ENCODE measurements at places on chromosomes 11 and 22.

GRCh38 chr11:96413408-96413807 lies 23.6 kb downstream of the JRKL start:
- no peak overlapping the region for H3K27ac ChIP-seq
- H3K4me3 ChIP-seq, result no peak overlapping the region
- DNase-seq, result no peak
- no peaks in the 10 kb centered on the region for H3K36me3 ChIP-seq
- H3K4me1 ChIP-seq, result no peaks in the 10 kb centered on the region

- DNase-seq, result no peak
- H3K4me1 ChIP-seq, result peaks cover 26% of the 10 kb centered on the region
- no peaks in the 10 kb centered on the region for H3K36me3 ChIP-seq
- H3K4me3 ChIP-seq, result no peak overlapping the region
These were observed 29.6 kb downstream of the C22orf31 start for GRCh38 chr22:29032014-29032475.

GRCh38 chr11:129418039-129418438 lies 42.4 kb downstream of the BARX2 start:
- no peaks in the 10 kb centered on the region for H3K27me3 ChIP-seq
- H3K36me3 ChIP-seq, result no peaks in the 10 kb centered on the region
- H3K27ac ChIP-seq, result no peak overlapping the region
- DNase-seq, result no peak
- H3K4me1 ChIP-seq, result no peaks in the 10 kb centered on the region

- DNase-seq, result no peak
- H3K4me1 ChIP-seq, result peaks cover 32% of the 10 kb centered on the region
- H3K27ac ChIP-seq, result peak overlapping the region; percentile 5
- no peaks in the 10 kb centered on the region for H3K36me3 ChIP-seq
These were observed 159.7 kb downstream of the DBX1 start for GRCh38 chr11:20000351-20001134.

GRCh38 chr11:64561984-64562722 lies 28.9 kb upstream of the SLC22A12 start:
- H3K4me1 ChIP-seq, result no peaks in the 10 kb centered on the region
- H3K36me3 ChIP-seq, result no peaks in the 10 kb centered on the region
- no peak for DNase-seq

GRCh38 chr11:107041088-107041444 lies 22.8 kb upstream of the GUCY1A2 start:
- H3K4me1 ChIP-seq, result no peaks in the 10 kb centered on the region
- no peak overlapping the region for H3K27ac ChIP-seq
- no peaks in the 10 kb centered on the region for H3K36me3 ChIP-seq
- no peak overlapping the region for H3K4me3 ChIP-seq

GRCh38 chr11:16945671-16946469 lies 68.3 kb downstream of the PLEKHA7 start:
- DNase-seq, result no peak
- no peaks in the 10 kb centered on the region for H3K4me1 ChIP-seq
- no peaks in the 10 kb centered on the region for H3K27me3 ChIP-seq
- no peaks in the 10 kb centered on the region for H3K36me3 ChIP-seq
- no peak overlapping the region for H3K4me3 ChIP-seq

- no peaks in the 10 kb centered on the region for H3K27me3 ChIP-seq
- no peak overlapping the region for H3K27ac ChIP-seq
- no peak overlapping the region for H3K4me3 ChIP-seq
- no peak for DNase-seq
These were observed 28.1 kb upstream of the IGSF9B start for GRCh38 chr11:133984828-133985227.

GRCh38 chr11:122744357-122744756 lies 88.8 kb downstream of the UBASH3B start:
- no peaks in the 10 kb centered on the region for H3K36me3 ChIP-seq
- H3K4me1 ChIP-seq, result peaks cover 4% of the 10 kb centered on the region
- no peak overlapping the region for H3K27ac ChIP-seq
- no peak overlapping the region for H3K4me3 ChIP-seq
- no peaks in the 10 kb centered on the region for H3K27me3 ChIP-seq

GRCh38 chr22:30872285-30873041 lies 96.1 kb downstream of the MORC2 start:
- no peak overlapping the region for H3K4me3 ChIP-seq
- H3K27ac ChIP-seq, result no peak overlapping the region
- no peaks in the 10 kb centered on the region for H3K36me3 ChIP-seq
- H3K4me1 ChIP-seq, result no peaks in the 10 kb centered on the region
- no peaks in the 10 kb centered on the region for H3K27me3 ChIP-seq
- no peak for DNase-seq

- no peaks in the 10 kb centered on the region for H3K36me3 ChIP-seq
- no peak overlapping the region for H3K4me3 ChIP-seq
- H3K4me1 ChIP-seq, result peaks cover 50% of the 10 kb centered on the region
- no peaks in the 10 kb centered on the region for H3K27me3 ChIP-seq
- no peak for DNase-seq
- no peak overlapping the region for H3K27ac ChIP-seq
These were observed 3.6 kb downstream of the DUSP8 start for GRCh38 chr11:1568441-1568911.

DNA sequence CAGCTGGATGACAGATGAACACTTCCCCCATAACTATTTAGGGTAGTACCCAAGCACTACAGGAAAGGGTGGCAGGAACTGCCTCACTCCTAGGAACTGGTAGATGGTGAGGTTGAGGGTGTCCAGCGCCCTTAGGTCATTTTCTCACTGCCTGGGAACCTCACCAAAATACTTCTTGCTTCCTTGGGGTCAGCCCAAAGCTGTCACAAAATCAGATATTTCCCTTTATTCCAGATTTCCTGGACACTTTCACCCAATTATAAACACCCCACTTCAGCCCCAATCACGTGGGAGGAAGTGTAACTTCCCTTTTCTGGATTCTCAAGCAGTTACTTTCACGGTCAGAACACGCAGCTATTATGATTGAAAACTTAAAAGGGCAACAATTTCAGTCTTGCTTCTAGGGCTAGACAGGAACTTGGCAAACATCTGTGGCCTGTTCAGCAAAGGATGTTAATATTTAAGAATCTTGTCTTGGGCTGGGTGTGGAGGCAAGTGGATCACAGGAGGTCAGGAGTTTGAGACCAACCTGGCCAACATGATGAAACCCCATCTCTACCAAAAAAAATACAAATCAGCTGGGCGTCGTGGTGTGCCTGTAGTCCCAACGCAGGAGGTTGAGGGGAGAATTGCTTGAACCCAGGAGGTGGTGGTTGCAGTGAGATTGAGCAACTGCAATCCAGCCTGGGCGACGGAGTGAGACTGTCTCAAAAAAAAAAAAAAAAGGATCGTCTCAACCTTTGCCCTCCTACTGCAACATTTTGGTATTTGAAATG lies 4.0 kb downstream of the FTH1 start:
- DNase-seq, result no peak
- peaks cover 24% of the 10 kb centered on the region for H3K36me3 ChIP-seq
- H3K4me3 ChIP-seq, result no peak overlapping the region
- peaks cover 42% of the 10 kb centered on the region for H3K4me1 ChIP-seq

- no peaks in the 10 kb centered on the region for H3K36me3 ChIP-seq
- peak overlapping the region; percentile 60 for H3K27ac ChIP-seq
These were observed 118.8 kb upstream of the CADM1 start for GRCh38 chr11:115623021-115623451.

- H3K4me1 ChIP-seq, result no peaks in the 10 kb centered on the region
- H3K36me3 ChIP-seq, result no peaks in the 10 kb centered on the region
- H3K4me3 ChIP-seq, result no peak overlapping the region
- no peak overlapping the region for H3K27ac ChIP-seq
These were observed 32.2 kb downstream of the SBF2 start for GRCh38 chr11:10261821-10262220.

Data from esophagus squamous epithelium (tissue), 5 donors.